ENCODE measurements at places on chromosomes 6 and 20.

GRCh38 chr6:35391240-35391968, 49.0 kb downstream of the PPARD start:
- no peak for DNase-seq

DNA sequence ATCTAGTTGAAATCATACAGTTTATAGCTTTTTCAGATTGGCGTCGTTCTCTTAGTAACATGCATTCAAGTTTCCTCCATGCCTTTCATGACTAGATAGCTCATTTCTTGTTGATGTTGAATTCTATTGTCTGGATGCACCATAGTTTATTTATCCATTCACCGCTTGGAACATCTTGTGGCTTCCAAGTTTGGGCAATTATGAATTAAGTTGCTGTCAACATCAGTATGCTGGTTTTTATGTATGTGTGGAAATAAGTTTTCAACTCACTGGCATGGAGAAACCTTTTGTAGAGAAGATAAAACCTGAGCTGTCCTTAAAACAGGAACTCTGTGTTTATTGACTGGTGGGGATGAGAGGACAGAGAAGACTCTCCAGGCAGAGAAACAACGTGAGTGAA, 248.0 kb downstream of the CDC5L start:
- no peak for DNase-seq

DNA sequence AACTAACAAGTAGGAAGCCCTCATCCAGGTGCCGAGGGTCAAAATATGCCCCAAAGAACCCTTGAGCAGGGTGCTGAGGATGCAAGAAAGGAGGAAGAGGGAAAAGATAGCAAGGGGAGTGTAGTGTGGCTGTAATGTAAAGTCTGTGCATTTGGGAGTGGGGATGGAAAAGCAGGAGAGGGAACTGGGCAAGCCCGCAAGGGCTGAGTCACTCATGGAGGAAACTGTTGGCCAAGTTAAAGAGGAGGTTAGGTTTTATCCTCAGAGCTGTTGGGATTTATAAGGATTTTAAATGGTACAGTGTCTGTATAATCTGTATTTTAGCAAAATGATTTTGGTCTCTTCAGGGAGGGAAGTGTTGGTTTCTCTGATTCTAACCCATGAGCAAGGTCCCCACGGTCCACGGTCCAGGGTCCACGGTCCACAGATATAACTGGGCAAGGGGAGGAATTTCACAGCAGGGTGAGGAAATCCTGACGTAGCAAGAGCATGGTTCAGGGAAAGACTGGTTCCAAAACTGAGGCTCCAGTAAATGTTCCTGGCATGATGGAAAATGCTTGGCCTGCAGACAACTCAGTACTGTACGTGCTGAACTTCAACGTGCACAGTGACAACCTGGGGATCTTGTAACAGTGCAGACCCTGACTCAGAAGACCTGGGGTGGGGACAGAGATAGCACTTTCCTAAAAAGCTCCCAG, 759.8 kb downstream of the PTPRT start:
- no peak for DNase-seq

- no peak for DNase-seq
Observed at GRCh38 chr6:119079283-119079809, 882 bp upstream of the FAM184A start.

- no peak for DNase-seq
Observed at GRCh38 chr6:113882336-113883022, 25.3 kb downstream of the MARCKS start.

GRCh38 chr20:43960231-43960630, 45.6 kb downstream of the TOX2 start:
- peak; percentile 10 for DNase-seq

- DNase-seq, result no peak
Observed at GRCh38 chr20:17873410-17874270, 95.0 kb downstream of the SNX5 start.

DNA sequence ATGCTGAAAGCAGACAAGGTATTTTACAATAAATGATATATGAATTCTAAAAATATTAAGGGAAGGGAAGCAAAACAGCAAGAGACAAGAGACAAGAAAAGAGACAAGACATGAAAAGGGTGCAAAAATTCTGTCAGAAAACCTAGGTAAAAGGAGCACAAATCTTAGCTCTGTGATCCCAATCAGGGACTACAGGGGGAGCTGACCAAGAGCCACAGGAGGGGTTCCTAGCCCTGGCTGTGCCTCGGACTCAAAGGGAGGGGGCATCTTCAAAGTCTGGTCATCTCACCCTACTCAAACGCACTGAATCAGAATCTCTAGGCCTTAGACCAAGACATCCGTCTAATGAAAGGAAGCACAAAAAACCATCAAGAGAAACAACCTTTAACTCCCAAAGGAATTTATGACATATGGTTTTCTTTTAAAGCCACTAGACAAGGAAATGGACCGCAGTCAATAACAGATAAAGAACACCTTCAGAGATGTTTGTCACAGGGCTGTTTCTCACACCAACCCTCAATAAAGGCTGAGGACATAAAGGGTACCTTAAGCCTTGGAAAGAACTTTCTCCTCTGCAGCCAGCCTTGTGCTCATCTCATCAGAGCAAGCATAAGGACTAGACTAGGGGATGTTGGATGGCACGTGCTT, 130.4 kb upstream of the CDYL start:
- DNase-seq, result no peak

DNA sequence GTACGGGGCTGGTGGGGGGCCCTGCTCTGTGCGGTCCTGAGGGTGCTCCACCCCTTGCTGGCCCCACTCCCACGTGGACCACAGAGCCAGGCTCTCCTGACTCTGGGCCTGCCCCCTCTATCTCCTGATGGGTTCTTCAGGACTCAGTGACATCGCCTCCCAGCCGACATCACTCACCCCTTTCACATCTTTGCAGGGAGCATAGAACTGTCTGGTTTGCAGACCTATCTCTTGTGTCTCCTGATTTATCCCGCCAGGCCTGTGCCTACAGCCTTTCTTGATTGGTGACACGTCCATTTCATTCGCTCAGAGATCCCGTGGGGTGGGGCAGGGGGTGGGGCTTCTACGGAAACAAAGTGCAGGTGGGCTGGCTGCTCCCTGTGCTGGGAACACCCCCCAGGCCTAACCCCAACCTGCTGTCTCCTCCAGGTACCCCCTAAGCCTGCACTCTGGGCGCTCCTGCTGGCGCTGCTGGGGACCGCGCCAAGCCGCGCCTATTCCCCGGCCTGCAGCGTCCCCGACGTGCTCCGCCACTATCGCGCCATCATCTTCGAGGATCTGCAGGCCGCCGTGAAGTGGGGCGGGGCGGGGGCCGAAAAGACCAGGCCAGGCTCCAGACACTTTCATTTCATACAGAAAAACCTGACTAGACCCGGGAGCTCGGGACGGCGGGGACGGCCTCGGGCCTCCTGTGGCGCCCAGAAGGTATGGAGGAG, 1.7 kb downstream of the C20orf204 start:
- DNase-seq, result no peak

DNA sequence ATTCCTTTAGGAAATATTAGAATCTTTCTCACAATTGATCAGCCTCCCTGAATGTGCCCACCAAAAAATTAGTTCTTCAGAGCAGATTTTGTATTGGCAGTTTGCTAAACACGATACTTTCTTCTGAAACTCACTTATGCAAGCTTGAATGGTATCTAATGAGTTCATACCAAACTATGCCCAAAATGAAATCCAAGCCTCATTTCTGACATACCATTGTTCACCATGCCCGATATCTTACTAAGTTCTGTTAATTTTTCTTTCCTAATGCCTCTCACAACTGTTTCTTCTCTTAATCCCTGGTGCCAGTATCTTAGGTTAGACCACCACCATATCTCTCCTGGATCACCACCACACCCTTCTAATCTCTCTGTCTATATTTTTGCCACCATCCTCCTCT, 755.9 kb downstream of the KIF16B start:
- DNase-seq, result no peak

DNA sequence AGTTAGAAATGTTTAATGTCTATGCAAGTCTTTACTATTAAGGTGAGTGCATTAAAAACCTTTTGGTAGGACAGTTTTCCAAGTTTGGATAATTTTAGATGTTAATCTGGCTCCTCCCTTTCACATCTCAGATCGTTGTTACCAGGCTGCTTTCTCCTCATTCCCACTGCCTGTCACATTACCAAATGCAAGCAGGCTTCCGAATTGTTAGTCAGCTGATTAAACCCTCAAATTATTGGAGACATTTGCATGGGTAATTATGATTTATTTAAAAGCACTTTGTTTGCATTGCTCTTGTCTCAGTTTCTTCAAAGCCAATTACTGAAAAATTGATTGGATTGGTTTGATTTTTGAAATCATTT, 816.5 kb downstream of the KIF16B start:
- no peak for DNase-seq

- no peak for DNase-seq
Observed at GRCh38 chr6:113719064-113719463, 138.1 kb upstream of the MARCKS start.

DNA sequence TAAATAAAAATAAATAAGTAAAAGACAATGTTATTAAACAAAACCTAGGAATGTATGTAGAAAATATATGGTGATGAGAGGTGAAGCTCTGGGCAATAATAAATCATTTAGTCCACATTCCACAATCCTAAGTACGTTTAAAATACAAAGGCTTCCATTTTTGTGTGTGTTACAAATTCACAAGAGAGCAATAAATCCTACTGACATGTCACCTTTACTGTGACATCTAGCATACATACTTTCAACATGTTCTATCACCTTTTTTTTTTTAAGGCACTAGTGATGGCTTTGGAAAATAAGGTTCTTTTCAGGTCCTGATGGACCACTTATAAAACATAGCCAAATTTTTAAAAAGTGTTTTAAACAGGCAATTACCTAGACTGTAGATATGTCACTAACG, 12.0 kb downstream of the REV3L start:
- DNase-seq, result no peak

DNA sequence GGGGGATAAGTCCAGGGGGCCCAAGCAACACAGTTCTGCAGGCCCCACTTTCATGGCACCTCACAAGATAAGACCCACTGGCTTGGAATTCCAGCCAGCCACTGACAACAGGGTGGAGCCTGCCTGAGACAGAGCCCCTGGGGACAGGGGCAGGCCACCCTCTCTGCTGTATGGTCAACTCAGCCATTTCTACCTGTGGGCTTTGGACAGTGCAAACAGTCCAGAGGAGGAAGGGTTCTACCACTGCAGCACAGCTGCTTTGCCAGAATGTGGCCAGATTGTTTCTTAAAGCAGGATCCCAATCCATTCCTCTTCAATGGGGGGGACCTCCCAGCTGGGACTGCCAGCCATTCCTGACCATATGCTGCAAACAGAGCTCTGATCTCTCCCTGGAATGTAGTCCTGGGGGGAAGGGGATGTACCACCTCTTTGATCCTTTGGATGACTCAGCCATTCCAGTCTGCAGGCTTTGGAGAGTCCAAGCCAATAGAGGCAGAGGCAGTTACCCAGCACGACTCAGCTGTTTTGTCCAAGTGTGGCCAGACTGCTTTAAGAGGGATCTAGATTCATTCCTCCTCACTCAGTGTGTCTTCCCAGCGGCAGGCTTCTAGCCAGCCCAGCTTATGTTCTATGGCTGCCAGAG, 842.2 kb downstream of the EPHA7 start:
- no peak for DNase-seq

DNA sequence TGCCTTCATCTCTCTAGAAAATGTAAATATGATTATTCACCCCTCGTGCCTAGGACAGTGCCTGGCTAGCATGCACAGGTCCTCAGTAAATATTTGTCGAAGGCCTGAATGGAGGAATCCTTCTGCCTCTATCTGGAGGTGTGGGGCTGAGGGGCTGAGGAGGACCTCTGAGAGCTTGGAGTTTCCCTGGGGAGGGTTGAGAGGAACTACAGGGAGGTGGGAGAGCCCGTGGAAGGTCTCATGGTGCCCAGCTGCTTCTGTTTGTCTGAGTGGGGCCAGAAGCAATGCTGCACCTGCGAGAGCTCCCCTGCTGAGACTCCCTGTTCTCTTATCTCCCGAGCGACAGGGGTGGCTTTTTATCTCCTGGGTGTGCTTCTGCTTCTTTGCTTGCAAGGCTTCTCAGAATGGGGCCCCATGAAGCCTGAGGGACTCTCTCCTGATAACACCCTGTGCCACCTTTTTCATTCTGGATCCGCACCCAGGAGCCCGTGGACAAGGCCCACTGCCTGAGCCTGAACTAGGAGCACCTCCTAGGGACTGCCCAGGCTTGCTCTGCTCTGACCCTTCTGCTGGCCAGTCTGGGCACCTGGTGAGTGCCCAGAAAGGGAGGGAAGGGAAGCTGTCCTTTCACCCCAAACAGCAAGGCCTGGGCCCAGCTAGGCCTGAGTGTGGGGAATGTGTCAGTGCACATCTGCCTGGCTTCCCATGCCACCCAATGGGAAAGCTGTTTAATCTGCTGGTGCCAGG, 2.4 kb downstream of the SLC29A1 start:
- DNase-seq, result peak; percentile 42

DNA sequence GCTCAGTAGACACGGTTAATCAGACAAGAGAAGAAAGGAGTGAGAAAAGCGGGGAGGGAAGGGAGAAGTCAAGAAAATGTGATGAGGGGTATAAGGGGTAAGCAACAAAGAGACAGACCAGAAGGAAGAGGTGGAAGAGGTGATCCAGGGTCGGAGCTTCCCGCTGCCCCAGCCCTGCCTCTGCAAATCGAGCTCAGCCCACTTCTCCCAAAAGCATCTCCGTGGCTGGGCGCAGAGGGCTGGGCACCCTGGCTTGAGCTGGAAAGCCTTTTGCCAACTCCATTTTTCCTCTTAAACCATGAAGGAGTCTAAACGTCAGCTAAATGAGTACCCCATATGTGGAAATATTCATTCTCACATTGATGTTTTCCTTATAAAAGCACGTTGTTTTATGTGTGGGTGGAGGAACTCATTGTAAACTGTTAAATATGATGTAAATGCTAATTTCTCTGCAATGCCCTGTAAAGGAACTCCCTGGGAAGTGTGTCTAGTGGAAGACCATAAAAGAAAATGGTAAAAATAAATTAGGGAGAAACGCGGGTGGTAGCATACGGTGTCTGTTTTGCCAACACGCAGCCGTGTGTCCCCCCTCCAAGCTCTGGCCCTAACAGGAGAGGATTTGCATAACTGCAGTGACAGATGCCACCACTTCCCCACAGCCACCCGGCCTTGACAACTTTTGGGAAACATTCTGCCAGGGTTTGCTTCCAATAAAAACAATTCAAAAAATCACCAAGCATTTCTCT, 55.2 kb upstream of the MAFB start:
- DNase-seq, result no peak

DNA sequence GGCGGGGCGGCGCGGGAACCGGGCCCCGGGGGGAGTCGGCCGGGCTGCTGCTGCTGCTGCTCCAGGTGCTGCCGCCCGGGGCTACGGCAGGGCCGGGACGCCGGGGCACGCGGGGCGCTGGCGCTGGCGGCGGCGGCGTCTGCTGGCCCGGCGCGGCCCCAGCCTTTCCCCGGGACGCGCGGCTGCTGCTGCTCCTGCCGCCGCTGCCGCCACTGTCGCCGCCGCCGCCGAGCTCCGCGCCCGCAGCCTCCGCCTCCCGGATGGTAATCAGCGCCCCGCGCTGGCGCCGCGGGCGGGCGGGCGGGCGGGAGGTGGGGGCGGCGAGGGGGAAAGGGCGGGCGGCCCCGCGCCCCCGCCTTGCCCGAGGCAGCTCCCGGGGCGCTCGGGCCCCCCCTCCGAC, 306 bp downstream of the EBF4 start:
- no peak for DNase-seq

DNA sequence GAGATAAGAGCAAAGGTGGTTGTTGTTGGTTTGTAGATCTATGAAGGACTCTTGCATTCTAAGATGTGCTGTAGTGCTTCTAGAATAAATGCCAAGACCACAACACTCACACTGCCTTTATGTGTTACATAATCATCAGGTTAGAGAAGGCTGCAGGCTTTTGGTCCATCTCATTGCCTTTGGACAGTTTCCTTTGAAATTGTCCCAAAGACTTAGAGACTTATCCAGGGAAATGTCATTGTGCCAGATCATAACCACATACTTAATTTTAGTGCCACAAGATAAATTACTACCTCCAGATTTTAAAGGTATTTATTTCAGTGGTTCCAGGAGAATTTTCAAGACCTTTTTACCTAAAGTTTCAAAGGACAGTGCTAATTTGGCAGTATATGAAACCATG, 666.6 kb upstream of the CITED2 start:
- DNase-seq, result no peak
